ENCODE measurements at places on chromosomes 1 and 21.

GRCh38 chr21:15249285-15249993 lies 184.6 kb upstream of the NRIP1 start:
- DNase-seq, result no peak

DNA sequence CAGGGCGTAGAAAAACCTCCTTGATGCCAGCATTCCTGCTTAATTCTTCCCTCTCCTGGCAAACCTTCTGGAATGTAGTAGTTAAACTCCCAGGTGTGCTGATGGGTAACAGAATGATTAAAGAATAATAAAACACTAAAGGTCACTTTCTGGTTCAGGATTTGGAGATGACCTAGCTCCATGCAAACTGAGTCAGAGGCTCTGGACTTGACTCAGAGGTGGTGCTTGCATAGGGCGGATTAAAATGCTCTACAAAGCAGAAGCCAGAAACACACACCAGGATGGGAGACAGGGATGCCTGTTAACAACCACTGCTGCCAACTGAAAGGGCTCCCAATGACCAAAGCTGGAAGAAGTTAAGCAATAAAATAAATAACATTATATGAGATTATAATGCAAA lies 41.5 kb downstream of the KRTAP19-8 start:
- DNase-seq, result no peak

- DNase-seq, result no peak
Measured at GRCh38 chr1:76510672-76511557, 356.4 kb upstream of the ST6GALNAC5 start.

DNA sequence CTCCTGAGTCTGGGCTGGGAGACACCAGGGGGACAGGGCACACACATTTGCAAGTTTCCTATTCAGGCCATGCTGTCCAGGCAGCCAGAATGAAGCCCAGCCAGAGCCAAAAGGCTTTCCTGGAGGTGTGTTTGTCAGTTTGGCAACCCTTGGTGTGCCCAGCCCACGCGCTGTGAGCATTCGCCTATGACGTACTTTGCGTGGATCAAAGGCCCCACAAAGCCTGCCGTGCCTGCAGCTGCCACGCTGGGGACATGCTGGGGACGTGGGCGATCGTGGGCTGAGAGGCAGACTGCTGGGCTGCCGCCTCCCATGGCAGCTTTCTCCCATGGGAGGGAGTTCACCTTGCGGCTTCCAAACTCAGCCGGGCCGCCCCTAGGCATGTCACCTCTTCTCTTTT lies 57.5 kb downstream of the CD247 start:
- no peak for DNase-seq

DNA sequence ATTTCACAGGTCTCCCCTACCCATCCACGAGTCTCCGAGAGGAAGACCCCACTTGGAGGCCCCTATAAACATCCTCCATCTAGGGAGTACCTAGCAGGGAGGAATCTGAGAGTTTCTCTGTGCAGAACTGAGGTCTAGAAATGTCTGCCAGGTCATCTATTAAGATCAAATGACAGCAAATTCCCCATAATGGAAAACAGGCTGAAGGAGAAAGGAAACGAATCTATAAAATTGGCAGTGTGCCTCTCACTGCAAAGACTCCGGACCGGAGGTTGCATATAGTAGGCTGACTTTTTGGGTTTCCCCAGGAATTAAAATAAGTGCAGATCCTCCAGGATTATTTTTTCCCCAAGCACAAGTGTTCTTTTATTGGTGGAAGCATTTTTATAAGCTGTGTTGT lies 57.7 kb downstream of the NMNAT2 start:
- no peak for DNase-seq

- DNase-seq, result no peak
Measured at GRCh38 chr1:221241592-221241991, 362.3 kb downstream of the HLX start.
